ENCODE measurements at places on chromosomes 4 and X. TPM values are rescaled to one million over a fixed set of nuclear protein-coding genes. Genes with fewer than 3 reads are reported as not detected.

CDKL2 gene
- total RNA-seq: not detected

TACR3 gene
- not detected for total RNA-seq

IL2 gene
- 0.66 TPM for total RNA-seq

FAM53A gene
- 0.77 TPM for total RNA-seq

XAGE1A gene
- not detected for total RNA-seq

SLC10A4 gene
- not detected for total RNA-seq

FAM133A gene
- not detected for total RNA-seq

LRCH2 gene
- 0.03 TPM for total RNA-seq

CLDN22 gene
- total RNA-seq: not detected

GSX2 gene
- total RNA-seq: 0.54 TPM

MAGEA10 gene
- not detected for total RNA-seq
